Activated naive CD8-positive, alpha-beta T cell treated with anti-CD3 and anti-CD28 coated beads for 36 hours (primary cell): ENCODE measurements at places on chromosomes 16 and 17. TPM values are rescaled to one million over a fixed set of nuclear protein-coding genes. Genes with fewer than 3 reads are reported as not detected.

UTP4 gene
- 153 TPM for total RNA-seq

SMPD3 gene
- 0.06 TPM for total RNA-seq

SLC35G6 gene
- not detected for total RNA-seq

ABCA10 gene
- 0.12 TPM for total RNA-seq

KRTAP2-3 gene
- total RNA-seq = not detected

TBC1D3D gene
- total RNA-seq = 2.8 TPM

NAA38 gene
- 66.6 TPM for total RNA-seq

CCL7 gene
- total RNA-seq = not detected

C16orf96 gene
- 0.08 TPM for total RNA-seq

GRCh38 chr16:53805113-53805512 is 101.2 kb downstream of the FTO start:
- DNase-seq = no peak

- no peak for DNase-seq
Measured at GRCh38 chr17:17538417-17539391, 42.5 kb upstream of the RASD1 start.

DNA sequence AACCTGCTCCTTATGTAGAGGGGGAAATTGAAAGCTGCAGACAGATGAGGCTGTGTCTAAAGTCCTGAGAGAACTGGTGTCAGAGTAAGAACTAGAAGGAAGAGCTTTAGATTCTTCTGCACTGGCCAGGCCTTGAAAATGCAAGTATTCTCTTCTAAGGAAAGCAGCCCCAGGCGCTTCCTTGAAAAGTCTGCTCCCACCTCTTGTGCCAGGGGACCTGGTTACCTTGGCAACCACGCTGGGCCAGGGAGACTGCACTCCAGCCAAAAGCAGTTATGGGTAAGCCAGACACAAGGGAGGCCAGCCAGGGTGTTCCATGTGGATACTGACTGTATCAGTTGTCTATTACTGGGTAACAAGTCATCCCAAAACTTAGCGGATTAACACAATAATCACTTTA is 228.6 kb upstream of the SDK2 start:
- DNase-seq = no peak

GRCh38 chr16:31880322-31880979 is 6.8 kb downstream of the ZNF267 start:
- peak; percentile 47 for DNase-seq

DNA sequence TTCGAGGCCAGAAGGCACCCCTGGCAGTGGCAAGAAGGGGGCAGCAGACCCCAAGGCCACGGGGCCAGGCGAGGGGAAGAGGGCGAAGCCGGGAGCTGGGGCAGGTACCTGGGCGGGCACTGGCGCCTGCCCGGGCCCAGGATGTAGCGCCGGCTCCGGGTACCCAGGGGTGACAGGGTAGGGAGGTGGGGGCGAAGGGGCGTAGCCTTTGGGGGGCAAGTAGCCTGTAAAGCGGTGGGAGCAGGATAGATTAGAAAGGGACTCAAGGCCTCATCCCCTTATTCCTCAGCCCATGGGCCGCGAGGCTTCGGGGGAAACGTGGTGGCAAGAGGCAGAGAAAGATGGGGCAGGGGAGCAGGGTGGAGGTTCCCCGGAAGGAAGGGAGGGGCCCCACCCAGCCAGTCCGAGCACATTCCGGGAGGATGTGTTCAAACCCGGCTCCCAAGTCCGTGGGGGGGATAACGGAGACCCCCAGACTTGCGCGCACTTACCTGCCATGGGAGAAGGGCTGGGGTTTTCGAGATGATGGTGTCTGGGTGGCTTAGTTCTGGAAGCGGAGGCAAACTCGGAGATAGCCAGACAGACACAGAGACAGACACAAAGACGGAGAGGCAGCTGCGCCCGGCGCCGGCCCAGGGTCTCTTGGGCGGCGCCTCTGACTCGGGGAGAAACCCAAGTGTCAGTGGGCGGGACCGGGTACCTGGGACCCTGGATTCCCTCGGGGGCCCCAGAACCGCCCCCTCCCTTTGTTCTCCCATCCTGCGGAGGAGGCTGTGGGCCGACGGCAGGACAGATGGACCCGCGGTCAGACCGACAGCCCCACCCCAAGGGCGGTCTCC is 493 bp downstream of the PLSCR3 start:
- peak; percentile 42 for DNase-seq

DNA sequence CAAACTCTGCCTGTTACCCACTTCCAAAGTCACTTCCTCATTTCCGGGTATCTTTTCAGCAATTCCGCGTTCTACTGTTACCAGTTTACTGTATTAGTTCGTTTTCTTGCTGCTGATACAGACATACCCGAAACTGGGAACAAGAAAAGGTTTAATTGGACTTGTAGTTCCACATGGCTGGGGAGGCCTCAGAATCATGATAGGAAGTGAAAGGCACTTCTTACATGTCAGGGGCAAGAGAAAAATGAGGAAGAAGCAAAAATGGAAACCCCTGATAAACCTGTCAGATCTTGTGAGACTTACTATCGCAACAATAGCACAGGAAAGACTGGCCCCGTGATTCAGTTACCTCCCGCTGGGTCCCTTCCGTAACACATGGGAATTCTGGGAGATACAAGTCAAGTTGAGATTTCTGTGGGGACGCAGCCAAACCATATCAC is 30.9 kb downstream of the PAFAH1B1 start:
- no peak for DNase-seq

GRCh38 chr17:19311421-19312215 is 50.9 kb downstream of the B9D1 start:
- no peak for DNase-seq

- no peak for DNase-seq
Measured at GRCh38 chr17:45775148-45775547, 9.0 kb upstream of the CRHR1 start.

GRCh38 chr17:50911890-50912289 is 45.7 kb upstream of the TOB1 start:
- no peak for DNase-seq

DNA sequence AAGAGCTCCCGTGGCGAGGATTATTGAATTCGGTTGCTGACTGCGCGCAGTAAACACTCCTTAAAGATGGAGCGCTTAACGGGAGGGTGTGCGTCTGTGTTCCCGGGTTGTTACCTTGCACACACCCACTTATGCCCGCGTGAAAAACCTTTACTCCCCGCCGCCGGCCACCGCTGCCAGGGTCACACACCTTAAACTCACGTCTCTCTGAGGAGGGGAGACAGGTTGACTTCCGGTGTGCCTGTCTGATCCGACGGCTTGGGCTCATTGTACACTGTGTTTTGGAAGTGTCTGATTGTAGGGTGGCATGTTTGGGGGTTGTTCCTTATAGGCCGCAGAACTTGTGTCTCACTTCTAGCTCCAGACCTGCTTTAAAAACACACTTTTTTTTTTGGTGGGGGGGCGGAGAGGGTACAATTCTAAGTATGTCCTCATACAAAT is 66.8 kb downstream of the KPNA2 start:
- DNase-seq = no peak

DNA sequence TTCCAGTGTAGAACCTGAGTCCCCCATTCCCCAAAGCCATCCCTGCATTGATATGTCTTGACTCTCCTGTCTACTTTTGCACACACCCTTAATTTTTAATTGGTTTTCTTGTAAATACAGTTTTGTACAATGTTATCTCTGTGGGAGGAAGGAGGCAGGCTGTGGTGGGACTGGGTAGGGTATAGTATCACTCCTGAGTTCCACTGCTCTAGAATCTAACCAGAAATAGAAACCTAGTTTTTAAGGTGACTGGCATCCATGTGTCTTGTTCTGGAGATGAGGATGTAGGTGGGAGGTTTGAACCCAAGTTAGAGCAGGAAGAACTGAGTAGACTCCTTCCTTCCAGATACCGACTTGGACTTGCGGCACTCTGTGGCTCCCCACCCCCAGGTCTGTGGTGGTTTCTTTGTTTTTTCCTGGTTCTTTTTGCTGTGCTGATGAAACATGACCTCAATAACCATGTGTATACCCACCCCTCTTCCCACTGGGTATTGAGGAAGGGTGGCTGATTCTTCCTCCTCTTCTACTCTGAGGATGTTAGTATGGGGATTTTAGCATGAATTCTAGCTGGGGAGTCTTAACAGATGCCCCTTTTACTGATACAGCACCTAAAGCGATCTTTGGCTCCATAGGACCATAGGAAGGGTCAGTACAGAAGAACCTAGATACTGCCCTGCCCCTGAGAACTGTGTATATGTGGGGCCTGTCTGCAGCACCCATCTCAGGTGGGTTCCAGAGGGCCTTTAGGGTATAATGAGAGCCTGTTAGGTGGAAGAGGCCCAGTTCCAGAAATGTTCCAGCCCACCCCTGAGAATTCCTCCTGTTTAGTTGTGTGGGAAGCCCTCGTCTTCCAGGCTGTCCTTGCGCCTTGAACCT is 48.7 kb downstream of the SF3B3 start:
- no peak for DNase-seq

DNA sequence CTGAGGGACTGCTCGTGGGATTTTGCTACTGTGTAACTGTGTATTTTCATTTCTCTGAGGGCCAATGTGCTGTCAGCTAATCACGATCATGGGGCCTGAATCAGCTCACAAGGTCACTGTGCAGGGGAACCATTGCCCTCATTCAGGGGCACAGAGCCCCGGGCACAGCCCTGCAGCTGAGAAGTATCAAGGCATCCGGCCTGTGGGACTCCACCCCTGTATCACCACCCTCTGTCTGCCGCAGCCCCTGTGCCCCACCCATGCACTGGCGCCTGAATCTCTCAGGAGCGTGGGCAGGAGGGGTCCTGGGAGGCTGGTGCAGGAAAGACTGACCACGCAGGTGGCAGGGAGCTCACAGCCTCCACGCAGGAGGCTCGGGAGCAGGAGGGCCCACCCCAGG is 43.4 kb upstream of the RASD1 start:
- DNase-seq = no peak

- DNase-seq = no peak
Measured at GRCh38 chr17:66898536-66898935, 63.6 kb downstream of the CACNG5 start.

- DNase-seq = no peak
Measured at GRCh38 chr17:6559753-6560215, 3.4 kb upstream of the PITPNM3 start.

DNA sequence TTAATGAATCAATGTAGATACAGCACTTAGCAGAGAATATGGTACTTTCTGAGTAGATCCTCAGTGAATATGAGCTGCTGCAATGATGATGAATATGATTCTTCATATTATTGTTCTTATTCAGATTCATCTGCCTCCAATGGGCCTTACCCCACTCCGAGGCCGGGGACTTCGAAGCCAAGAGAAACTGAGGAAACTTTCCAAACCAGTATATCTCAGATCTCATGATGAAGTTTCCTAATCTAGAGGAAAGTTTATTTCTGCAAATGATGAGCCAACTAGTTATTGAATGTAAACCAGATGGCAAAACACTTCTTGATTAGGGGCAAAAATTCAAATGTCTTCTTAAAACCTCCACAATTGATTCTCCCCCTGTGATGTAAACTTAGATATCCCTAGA is 23.3 kb downstream of the LYRM1 start:
- DNase-seq = no peak

GRCh38 chr16:66959704-66960161 is 1.3 kb upstream of the CES3 start:
- DNase-seq = no peak

DNA sequence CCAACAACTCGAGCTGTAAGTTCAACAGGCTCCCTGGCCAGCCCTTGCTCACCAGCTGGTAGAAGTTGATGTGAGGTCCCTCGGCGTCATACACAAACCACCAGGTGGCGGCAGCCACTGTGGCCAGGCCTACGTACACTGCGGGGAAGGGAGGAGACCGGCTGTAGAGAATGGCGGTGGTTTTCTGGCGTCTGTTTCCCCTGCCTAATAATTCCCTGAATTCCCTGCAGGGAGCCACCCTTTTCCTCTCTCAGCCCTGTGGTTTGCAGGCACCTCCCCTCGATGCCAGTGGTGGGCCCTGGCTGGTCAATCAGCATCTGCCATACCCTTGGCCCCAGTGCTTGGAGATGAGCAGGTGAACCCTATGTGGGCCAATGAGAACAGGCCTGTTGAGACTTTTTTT is 18.9 kb upstream of the P2RX1 start:
- DNase-seq = peak; percentile 30

DNA sequence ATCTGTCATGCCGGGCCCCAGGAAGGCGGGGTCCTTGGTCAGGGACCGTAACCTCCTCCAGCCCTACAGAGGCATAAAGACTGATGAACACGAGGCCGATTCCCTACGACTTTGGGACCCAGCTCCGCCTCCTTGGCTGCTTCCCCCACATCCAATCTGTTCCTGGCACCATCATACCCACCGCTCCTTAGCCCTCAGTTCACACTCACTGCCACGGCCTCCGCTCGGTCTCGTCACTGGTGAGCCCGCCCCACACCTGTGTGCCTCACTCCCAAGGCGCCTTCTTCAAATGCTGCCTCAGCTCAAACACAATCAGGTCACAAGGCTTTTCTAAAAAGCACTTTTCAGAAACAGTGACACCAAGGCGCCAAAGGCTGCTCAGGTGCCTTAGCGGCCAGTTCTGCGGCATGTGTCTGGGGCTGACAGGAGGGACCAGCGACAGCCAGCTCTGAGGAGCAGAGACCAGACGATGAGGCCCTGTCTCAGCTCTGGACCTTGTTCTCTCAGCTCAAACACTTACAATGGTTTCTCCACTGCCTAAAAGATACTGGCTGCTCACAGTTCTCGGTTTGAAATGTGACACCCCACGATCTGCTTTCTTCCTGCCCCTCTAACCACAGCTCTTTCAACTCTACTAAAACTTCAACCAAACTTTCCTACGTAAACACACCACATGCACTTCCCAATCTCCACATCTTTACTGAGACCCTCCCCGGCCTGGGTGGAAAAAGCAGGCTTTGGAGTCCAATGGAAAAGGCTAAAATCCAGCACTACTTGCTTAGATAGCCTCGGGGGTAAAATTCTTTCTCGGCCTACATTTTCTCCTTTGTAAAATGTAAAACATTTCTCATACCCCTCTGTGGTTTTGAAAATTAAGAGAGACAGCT is 33.2 kb downstream of the CYB5D2 start:
- DNase-seq = peak; percentile 30

- no peak for DNase-seq
Measured at GRCh38 chr17:81546906-81547613, 5.1 kb downstream of the FAAP100 start.

DNA sequence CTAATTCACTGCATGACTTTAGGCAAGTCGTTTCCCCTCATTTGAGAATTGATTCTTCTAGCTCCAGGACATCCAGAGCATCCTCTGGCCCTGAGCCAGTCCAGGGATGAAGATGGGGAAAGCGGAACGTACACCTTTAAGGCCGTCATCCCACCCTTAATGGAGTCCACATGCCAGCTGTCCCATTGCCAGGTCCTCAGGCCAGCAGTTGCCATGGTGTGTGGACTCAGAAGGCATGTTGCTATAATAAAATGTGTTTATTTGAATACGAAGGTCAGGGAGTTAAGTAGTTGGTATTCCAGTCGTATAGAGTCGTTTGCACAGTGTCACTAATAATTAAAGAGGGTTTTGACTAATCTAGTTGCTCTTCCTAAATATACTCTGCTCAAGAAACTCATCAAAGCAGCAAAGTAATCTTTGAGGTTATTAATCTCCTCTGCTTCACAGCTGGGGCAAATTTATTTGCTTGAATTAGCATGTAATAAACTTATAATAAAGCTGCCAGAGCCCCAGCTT is 30.4 kb downstream of the CCDC182 start:
- DNase-seq = no peak

DNA sequence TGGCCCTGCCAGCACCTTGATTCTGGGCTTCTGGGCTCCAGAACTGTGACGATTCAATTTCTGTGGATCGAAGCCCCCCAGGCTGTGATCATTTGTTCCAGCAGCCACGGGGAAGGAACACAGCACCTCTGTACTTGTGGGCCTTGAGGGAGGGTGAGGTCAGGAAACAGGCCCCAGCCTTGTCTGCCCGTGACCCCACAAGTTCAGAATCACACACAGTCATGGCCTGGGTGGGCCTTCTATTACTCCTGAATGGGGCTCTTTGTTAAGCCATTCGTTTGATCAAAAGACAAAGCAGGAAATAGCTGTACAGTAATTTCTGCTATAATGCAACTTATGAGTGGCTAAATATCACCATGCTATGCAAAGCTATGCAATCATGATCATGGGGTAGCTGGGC is 10.1 kb downstream of the ST6GALNAC2 start:
- DNase-seq = no peak
